SJSA1 (cell line): ENCODE measurements at places on chromosomes 7 and 10.

DNA sequence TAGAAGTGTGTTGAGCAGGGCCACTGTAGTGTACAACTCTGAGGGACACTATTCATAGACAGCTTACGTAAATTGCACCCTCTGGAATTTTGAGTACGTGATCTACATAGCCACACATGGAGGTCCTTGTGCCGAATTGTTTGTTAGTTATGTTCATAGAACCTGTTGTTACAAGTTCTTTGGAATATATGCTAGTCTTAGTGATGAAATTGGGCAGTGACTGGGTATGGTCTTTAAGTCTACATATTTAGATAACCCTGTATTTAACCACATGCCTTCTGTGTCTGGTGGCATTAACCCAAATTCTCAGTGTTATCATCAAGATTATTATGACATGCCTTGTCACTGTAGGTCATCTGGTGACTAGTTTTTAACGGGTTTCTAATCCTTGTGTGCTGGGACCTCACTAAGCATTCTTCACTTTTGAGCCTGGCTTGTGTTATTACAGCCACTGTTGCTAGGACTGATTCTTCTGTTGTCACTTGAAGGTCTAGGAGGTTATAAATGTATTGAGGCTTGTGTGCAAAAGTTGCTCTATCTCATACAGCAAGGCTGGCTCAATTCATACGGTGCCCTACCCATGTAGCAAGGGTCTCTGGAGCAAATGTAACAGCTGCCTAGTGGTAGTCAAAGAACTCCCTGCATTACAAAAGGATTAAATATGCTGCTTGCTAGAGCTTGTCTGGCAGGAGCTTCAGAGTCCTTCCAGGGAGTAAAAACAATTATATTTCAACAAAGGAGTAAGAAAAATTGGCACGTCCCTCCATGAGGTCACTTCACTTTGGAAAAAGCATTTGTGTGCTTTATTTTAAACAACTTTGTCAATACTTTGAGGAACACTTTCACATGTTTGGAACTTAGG, 65.4 kb downstream of the CDK14 start:
- DNase-seq = no peak

DNA sequence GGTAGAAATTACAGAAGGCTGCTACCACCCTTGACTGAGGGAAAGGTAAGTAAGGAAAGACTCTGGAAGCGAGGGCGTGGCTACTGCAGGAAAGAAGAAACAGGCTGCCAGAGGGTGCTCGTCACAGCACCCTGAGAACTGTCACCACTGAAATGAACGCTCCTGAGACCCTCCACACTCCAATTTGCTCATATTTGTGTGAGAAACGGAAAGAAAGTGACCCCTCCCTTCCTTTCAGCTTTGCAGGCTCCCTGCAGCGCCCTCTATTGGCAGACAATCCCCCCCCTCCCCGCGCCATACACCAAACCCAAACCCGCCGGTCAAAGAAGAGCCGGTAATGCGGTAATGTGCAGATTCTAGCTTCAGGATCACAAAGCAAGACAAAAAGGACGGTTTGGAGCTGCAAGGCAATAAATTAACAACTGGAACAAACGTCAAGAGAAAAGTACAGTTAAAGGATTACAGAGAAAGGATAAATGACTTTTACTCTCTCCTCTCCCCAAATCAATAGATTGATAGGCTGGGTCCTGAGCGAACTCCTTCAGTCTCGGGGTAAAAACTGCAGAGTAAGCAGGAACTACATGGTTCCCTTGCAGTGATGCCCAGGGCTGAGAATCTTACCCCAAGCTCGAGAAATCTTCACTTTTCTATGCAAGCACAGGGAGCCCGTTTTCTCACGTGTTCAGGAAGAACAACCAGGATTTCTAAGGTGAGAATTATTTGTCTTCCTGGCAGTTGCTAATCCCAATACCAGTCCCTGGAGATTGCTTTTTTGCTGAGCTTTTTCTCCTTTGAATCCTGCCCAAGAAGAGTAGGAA, 47.6 kb downstream of the STEAP1B start:
- DNase-seq = no peak

DNA sequence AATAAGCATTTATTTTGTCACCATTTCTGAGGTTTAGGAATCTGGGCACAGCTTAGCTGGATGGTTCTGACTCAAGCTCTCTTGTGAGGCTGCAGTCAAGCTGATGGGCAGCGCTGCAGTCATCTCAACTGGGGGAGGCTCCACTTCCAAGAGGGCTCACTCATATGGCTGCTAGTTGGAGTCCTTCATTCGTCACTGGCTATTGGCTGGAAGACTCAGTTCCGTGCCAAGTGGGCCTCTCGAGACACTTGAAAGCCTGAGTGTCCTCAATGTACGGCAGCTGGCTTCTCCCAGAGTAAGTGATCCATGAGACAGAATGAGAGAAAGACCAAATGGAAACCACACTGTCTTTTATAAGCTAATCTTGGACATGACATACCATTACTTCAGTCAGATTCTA, 21.6 kb upstream of the COL13A1 start:
- DNase-seq = no peak

GRCh38 chr7:842431-843031, 10.3 kb downstream of the SUN1 start:
- no peak for DNase-seq
